ENCODE measurements at places on chromosomes 2 and 18.

DNA sequence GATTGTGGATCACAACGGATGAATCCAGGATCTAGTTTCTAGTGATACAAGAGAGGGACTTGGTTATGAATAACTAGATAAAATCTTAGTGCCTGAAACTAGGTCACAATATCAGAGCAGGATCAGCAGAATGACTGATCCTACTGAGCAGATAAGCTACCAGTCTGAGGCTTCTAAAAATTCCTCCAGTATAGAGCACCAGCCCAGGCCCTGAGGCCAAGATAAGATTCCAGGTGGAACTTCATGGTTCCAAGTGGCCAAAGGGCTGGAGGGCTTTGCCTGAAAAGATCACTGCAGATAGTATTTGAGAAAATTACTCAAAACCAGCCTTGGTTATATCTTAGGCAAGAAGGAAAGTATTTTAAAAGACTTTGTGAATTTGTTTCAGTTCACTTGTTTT is 162.4 kb downstream of the GREB1L start:
- no peak overlapping the region for H3K27ac ChIP-seq
- no peaks in the 10 kb centered on the region for H3K4me1 ChIP-seq
- H3K27me3 ChIP-seq: peaks cover 8% of the 10 kb centered on the region
- DNase-seq: no peak

GRCh38 chr2:112136096-112136495 is 2.1 kb upstream of the FBLN7 start:
- no peak overlapping the region for H3K4me3 ChIP-seq
- no peak for DNase-seq
- no peaks in the 10 kb centered on the region for H3K4me1 ChIP-seq
- H3K36me3 ChIP-seq: no peaks in the 10 kb centered on the region

- DNase-seq: no peak
- no peak overlapping the region for H3K4me3 ChIP-seq
- H3K27ac ChIP-seq: no peak overlapping the region
- no peaks in the 10 kb centered on the region for H3K36me3 ChIP-seq
- H3K27me3 ChIP-seq: no peaks in the 10 kb centered on the region
Observed at GRCh38 chr18:378079-378478, 110.2 kb upstream of the THOC1 start.

DNA sequence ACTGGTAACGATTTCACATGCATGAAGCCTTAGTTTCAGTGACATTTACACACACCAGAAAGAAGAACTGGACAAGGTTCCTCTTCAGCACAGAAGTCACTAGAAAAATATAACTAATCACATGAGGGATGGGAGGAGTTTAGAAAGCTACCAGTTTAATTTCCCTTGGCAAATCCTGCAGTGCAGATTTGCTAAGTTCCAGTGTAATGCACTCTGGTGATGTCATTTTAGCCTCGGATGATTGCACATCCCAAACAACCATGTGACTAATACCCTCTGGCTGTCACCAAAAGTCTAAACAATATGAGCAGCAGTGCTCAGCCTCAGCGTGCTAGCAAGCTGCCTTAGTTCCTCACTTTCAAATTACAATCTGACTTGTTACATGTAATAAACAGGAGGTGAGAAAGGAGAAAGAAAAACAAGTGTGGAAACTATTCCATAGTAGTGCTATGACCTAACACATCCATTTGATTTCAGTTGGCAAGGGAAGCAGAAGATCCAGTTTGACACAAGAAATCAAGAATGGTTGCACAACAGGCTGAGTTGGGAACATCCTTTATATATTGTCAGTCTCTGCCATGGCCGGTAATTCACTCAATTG is 35.3 kb upstream of the PPP1CB start:
- no peak for DNase-seq
- no peak overlapping the region for H3K4me3 ChIP-seq
- no peak overlapping the region for H3K27ac ChIP-seq
- no peaks in the 10 kb centered on the region for H3K4me1 ChIP-seq

- peaks cover 11% of the 10 kb centered on the region for H3K36me3 ChIP-seq
- no peak overlapping the region for H3K4me3 ChIP-seq
- H3K4me1 ChIP-seq: no peaks in the 10 kb centered on the region
- no peak overlapping the region for H3K27ac ChIP-seq
- DNase-seq: no peak
Observed at GRCh38 chr2:152343426-152343825, 8.5 kb downstream of the FMNL2 start.

All from H9 (cell line).